ENCODE measurements at places on chromosomes 6 and 20.

DNA sequence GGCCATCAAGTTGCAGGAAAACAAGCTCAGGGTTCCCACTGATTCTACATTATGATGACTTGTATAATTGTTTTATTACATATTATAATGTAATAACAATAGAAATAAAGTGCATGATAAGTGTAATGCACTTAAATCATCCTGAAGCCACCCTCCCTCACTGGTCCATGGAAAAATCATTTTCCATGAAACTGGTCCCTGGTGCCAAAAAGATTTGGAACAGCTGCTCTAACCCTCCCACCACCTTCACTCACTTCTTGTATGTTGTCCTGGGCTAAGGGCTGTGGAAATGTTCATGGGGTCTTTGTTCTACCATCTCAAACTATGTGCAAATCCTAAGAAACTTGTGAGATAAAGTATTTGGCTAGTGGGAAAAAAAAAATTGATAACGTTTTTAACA, 133.8 kb downstream of the LRRC1 start:
- no peak for DNase-seq

GRCh38 chr20:36318166-36318565, 12.0 kb downstream of the DLGAP4 start:
- no peak for DNase-seq

DNA sequence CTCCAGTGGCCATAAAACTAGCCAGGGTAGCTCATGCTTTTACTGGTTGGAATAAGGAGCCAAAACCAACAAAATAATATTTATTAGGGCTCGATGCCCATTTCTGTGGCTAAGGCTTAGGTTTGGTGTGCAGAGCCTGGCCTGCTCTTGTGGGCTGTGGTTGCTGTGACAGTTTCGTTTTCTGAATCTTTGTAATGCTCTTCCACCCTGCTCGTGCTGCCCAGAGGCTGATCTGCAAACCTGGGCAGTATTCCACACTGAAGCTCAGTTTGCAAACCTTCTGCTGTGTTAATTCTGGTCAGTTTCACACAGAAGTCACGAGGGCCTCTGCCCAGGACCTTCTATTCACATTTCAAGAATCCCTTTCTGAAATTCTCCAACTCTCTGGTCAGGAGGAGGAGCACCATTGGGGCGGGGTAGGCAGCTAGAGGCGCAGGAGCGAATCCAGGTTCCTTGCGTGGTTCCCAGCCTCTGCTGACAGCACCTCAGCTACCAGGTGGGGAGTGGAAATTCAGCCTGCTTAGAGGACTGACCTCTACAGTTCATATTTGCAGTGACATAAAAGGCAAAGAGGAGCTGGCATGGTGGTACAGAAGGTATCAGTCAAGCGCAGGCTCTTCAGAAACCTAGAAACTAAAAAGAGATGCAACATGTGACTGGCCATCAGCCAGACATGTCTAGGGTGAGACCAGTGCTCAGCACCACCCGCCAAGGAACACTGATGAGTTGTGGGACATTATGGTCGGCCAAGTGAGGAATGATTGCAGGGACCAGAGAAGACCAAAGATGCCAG, 14.3 kb upstream of the C20orf144 start:
- no peak for DNase-seq

- no peak for DNase-seq
Observed at GRCh38 chr20:43349841-43350240, 107.9 kb upstream of the SRSF6 start.

GRCh38 chr6:161486361-161487216, 212.7 kb upstream of the AGPAT4 start:
- no peak for DNase-seq

DNA sequence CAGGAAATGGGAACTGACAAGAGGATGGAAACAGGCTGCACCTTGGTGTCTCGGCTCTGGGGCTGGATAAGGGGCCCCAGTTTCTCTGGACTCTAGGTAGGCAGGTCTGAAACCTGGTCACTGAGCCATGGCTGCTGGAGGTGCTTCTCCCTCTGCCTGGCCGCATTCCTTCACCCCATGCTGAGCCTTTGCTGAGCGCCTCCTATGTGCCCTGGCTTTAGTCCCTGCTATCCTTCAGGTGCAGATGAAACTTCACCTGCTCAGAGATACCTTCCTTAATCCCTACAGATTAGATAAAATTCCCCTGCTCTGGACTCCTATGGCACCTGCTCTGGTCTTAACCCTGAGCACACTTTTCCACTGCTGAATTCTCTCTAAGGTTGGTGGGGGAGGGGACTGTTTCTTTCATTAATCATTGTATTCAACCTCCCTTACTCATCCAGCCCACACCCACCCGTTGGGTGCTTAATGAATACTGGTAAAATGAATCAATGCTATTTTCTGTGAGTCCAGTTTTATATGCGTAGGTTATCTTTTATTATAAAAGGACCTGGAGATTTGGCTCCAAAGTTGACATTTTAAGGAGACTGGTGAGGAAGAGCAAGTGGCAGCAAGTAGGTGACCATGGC, 19.3 kb downstream of the MYLK4 start:
- no peak for DNase-seq

DNA sequence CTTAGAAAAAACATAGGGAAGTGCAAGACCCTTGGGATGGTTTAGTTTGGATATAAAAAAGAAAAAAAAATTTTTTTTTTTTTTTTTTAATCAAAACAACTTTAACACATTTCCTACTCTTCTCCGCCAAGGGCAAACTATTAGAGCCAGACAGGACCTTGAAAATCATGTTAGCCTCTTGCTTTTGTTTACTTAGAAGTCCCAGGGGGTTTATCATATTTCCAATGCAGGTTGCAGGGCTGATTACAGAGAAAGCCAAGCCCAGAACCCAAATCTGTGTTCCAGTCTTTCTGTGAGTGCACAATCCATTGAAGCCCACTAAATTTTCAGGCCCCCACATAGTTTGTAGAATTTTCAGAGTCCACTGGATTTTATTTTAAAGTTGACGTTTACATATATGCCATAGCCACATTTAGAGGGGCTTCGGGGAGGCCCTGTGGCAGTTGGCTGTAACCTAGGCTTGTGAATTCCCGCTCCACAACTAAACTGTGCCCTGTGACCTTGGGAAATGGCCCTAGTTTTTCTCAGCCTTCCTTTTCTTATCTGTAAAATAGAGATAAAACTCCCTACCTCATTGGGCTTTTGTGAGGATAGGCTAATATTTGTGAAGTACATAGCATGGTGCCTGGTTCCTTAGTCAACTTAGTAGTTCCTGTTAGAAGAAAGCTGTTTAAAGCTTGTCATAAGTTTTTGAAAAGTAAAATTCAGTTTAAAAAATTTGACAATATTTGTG, 55.7 kb downstream of the NCOA7 start:
- DNase-seq, result no peak

DNA sequence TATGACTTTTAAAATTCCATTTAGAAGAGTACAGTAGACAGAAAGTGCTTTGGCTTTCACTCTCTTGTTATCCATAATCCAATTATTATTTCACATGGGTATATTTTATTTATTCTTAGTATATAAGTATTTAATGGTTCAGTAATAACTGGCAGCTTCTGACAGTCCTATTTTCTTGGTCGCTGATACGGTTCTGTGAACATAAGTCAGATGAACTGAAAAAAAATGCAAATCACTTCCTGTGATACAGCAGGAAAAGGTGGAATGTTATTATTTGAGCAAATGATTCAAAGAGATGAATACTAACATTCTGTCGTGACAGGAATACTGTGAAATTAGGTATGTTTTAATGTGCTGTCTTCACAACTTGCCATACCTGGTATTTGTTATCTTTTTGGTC, 132.3 kb downstream of the ARHGAP18 start:
- no peak for DNase-seq

DNA sequence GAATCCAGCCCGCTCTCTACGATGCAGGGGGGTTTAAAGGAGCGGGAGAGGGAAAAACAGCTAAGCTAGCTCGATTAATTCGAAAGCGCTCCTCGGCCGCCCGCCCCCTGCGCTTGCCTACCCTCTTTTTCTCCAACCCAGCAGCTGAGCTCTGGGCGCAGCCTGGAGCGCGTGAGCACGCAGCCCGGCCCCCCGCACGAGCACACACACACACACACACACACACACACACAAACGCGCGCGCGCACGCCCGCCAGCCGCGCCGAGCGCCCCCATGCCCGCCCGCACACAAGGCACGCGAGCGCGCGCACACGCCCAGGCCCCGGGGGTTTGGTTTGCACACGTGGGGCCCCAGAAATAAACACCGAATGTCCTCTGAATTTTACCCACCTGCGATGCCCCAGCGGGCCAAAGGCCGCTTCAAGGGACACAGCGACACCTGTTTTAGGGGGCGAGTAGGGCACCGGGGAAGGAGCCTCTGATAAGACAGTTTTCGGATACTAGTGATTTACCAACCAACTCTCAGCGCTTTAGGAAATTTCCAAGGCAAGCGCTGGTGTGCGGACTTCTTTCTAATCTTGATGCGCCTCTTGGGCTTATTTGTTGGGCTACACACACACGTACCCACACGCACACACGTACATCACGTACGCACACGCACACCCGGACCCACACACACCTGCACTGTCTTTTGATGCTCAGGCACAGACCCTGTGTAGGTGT, 802 bp upstream of the NRN1 start:
- DNase-seq, result no peak

DNA sequence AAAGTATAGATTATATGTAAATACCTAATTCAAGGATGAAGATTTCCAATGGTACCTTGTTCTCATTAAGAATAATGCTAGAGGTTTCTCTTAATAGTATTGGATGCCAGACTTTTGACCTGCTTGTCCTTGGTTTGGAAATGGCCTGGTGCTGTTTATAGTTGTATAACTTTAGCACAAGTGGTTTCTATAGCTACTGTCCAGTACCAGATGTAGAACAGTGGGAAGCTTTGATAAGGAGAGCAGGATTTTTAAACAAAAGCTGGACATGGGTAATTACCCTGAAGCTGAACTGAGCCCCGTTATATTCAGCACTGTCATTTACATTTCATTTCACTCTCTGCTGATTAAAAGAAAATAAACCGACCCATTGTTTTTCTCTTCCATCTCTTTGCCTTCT, 43.7 kb downstream of the TRMT11 start:
- DNase-seq, result no peak

DNA sequence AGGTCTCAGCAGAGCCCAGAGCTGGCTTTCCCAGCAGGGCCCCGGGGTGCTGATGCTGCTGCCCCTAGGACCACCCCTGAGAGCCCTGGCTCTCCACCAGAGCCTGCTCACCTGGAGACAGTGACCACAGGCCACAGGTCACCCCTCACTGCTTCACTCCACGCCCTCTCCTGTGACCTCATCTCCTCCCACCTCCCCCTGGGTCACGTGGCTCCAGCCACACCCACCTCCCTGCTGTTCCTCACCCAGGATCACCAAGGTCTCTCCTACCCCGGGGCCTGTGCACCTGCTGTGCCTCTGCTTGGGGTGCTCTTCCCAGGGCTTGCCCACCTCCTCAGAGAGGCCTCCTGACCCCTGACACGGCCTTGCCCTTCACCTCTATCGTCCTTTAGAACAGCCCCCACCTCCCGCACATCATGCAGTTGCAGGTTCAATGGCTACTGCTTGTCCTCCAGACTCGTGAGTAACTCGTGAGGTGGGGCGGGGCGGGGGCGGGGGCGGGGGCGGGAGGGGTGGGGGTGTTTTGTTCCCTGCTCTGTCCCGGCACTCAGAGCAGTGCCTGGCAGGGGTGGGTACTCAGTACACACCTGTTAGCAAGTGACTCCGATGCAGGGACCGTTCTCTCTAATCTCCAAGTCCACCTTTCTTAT, 468.0 kb downstream of the PREX1 start:
- no peak for DNase-seq

DNA sequence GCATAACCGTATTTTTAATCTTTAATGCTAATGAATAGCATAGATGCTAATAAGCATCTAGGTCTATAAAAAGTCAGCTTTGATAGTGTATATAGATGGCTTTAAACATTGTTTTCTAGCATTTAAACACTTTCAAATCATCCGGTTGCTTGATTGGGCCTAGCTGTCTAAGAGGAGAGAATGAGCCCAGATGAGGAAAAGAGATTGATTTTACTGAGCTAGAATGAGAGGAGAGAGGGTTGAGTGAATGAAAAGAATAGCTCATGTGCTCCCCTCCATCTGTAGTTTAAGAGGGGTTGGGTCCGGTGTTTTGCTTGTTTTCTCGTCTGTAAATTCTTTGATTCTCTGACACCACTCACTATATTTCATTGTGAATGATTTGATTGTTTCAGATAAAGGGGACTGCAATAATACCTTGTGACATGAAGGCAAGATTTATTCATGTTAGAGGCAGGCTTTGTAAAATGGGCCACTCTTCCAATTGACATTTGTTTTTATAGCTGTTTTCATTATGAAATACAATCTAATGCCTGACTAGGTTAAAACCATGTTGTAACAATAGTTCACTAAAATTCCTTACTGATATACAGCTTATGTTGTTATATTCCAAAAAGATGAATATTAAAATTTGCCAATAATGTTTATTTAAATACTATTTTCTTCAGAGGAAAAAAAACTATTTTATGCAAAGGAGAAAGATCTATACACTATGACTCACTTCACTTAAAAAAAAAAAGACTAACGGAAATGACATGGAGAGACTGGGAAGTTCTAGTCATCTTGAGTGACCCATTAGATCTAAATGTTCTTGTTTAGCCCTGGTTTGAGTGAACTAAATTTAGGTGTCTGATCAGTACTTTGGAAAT, 3.2 kb downstream of the PTPN1 start:
- DNase-seq, result no peak

- DNase-seq, result no peak
Observed at GRCh38 chr20:38050686-38051085, 17.1 kb downstream of the RPRD1B start.

DNA sequence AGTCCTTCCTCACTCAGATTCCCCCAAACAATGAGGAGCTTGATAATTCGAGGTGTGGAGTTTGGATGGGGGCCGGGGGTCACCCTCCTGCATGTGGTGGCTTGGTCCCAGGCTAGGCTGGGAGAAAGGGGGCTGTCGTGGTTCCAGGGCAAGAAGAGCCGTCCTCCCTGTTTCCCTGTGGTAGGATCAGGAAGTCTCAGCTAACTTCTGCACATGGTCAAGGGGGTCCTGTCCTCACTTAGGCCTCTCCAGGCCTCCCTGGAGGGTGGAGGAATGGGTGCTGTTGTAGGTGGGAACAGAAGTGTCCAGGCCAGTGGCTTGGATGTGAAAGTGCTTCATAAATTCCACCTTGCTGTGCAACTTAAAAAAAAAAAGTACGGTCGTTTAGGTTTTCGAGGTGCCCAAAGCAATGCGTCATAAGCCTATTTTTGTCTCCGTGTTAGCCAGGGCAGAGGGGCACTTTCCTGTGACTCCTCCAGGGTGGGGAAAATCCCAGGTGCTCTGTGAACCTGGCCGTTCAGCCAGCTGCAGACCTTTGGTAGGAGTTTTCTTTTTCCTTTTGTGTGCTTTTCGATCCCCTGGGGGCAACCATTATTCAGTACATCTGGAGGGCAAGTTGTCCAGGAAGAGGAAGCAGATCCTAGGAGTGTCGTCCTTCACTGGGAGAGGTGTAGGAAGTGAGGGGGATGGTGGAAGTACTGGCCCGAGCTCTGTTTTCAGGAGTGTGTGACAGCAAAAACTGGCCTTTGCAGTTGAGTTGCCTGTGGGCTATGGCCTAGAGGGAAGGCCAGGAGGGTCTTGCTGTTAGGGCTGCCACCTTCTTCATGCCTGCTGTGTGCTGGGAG, 9.6 kb downstream of the IGF2R start:
- no peak for DNase-seq

- DNase-seq, result no peak
Observed at GRCh38 chr20:60403105-60403741, 445.0 kb downstream of the CDH26 start.

Data from renal cortex interstitium (tissue), 15 donors.